Activated T-cell treated with anti-CD3 and anti-CD28 coated beads, Interleukin-2, amount 50 U/mL, for 1 hour (primary cell): ENCODE measurements at places on chromosomes 6 and 20.

- no peak for DNase-seq
These were observed 46.8 kb downstream of the LY86 start for GRCh38 chr6:6635291-6635690.

- DNase-seq = no peak
These were observed 6.5 kb upstream of the DDO start for GRCh38 chr6:110421749-110422443.

DNA sequence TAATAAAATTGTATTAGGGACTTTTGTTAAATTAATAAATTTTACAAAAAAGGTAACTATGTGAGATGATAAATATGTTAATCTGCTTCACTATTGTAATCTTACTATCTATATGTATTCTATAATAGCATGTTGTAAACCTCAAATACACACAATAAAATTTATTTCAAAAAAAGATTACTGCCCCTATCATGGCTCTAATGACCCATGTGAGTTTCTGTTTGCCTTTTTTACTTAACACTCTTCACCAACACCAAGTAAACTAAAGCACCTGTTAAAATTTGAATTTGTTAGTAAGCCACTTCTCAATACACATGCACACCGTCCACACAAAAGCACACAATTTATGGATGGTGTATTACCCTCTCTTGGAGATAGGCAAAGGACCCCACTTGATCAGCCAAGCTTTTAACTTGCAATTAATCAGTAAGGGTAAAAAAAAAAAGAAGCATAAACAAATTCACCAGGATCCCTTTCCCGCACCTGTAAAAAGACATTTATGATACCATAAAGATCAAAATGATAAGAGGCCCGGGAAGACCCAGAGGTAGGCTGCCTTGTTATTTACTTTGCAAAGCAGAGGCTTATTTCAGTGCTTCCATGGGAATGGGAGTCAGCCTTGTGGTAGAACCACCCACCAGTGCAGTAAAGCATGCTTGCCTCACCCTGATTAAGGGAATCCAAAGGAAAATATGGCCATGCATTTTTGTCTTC, 28.6 kb upstream of the PKHD1 start:
- no peak for DNase-seq

GRCh38 chr6:21560249-21560648, 33.3 kb upstream of the SOX4 start:
- DNase-seq = no peak

DNA sequence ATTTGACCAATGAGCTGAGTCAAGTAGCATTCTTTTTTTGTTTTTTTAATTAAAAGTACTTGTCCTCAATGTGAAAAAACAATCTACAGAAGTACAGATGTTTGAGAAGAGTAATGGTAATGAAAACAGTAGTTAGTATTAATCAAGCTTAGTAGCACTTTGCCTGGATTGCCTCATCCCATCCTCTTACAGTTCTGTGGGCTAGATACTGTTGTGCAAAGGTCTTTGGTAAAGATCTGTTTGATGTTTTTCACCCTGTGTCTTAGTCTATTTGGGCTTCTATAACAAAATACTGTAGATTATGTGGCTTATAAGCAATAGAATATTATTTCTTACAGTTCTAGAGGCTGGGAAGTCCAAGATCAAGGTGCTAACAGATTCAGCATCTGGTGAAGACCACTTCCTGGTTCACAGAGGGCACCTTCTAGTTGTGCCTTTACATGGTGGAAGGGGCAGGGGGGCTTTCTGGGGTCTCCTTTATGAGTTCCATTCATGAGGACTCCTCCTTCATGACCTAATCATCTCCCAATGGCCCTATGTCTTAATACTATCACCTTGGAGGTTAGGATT, 84.3 kb downstream of the SHLD1 start:
- no peak for DNase-seq

- DNase-seq = no peak
These were observed 4.3 kb downstream of the HLA-DPA1 start for GRCh38 chr6:33069021-33069738.

DNA sequence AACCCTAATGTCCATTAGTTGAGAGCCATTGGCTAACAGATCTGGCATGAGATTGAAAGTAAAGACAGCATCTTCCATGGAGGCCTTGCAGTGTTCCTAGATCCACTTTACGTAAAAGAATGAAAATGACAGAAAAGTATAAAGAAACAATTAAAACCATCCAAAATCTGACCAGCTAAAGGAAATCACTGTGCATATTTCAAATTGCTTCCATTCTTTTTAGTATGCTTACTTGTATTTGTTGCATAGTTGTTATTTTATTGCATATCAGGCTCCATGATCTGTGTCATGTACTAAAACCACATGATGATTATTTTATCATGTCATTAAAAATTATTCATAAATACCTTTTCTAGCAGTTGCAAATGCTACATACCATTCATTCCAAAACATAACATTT, 67.9 kb downstream of the GCLC start:
- DNase-seq = no peak

DNA sequence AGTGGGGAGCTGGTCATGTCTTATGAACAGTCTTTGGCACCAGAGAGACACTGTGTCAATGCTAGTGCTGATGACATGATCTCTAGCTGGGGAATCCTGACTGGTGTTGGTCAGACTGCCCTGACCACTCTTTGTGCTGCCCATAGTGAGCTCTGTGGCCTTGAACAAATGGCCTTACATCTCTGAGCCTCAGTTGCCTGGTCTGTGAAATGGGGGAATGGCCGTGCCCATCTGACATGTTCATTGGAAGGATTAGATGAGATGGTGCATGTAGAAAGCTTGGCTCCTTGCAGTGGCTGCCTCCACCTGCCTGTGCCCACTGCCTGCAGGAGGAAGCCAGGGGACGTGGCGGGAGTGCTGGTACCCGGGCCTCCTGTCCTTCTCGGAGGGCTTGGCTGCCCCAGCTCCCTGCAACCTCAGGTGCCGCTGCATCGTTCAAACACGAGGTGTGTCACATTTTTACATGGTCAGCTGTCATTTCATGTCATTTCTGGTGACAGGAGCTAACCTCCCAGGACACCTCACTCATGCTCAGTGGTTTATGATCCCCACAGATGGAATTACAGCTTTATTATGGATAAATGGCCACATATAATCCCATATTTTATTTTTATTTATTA, 45.8 kb downstream of the ANKRD60 start:
- DNase-seq = no peak

DNA sequence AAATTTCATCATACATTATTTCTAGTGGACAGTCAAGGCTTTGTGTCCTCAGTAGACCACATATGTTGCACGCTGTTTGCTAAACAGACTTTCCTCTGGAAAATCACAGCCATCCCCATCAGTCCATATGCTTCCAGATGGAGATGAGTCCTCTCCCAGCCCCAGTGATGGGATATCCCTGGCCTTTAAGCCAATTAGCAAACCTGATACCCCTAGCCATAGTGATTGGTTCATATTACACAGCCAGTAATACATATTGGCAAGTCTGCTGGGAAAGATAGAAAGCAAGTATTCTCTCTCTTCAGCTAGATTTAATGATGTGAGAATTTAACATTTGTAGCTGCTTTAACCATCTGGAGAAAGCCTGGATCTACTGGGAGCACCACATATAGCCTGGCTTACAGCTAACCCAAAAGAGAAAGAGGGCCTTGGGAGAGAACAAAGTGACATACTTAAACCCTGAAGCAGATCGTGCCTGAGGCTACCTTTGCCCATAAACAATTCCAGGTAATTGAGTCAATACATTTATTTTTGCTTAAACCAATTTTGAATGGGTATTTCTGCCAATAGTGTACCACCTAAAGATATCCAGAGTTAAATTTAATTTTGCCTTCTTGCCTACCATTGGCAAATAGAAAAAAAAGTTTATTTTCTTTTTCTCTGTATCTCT, 103.5 kb upstream of the HIVEP1 start:
- no peak for DNase-seq

GRCh38 chr6:125919618-125920017, 37.0 kb upstream of the HINT3 start:
- DNase-seq = no peak

DNA sequence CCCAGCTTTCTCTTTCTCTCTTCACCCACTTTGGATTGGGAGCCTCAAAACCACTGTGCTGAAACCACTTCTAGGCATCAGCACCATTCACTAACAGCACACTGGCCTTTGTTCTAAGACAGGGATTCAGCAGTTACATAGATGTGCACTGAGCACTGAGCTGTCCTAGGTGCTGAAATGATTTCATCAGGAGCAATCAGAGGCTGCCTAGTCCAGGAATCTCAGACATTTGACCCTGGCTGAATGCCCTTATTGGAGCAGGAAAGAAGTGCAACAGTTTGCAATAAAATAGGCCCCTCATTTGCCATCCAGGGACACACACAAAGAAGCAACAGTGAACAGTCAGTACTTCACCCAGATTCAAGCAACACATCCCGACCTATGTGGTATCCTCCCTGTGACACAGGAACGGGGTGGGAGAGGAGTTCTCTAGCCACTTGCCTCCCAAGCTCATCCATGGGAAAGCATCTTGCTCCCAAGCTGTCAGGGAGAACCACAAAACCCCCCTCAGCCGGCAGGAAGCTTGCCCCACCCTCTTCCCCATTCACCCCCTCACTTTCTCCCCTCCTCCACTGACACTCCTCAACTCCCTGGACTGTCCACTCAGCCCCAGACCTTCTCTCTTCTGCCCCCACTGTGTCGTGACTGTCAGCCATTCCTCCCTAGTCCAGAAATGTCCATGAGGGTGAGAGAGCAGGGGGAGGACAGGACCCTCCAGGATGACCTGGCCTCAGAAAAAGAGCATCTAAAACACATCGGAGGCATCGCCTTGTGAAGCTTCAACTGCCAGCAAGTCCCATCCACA, 304.4 kb downstream of the PREX1 start:
- DNase-seq = no peak

DNA sequence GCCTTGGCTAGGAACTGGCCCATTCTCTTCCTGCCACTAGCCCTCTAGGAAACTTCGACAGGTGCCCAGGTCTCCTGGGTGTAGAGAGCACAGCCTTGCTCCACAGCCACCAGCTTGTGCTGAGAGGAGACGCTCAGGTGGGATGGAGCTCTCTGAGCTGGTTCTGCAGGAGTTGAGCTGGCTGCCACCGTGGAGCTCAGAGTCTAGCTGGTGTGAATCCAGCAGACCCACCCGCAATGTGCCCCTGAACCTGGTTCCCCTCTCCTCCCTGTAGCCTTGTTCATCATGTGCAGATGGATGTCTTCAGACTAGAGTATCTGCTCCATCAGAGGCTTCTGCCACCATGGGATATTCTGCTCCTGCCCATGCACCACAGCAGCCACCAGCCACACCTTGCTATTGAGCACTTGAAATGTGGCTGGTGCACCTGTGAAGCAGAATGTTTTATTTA, 222.5 kb downstream of the SYNDIG1 start:
- DNase-seq = no peak

DNA sequence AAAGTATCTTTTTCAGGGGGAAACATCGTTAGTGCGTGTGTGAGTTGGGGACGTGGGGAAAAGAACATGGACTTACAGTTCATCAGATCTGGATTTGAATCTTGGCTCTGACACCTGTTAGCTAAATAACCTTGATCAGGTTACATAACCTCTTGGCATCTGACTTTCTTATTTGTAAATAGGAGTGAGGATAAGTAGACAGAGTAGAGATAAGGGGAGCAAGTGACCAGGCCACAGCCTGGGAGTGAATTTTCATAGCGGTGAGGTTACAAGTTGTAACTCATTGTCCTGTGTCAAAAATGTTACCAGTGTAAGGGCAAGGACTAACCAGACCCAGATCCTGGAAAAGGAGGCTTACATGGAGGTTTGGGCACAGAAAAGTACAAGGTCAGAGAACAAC, 733.5 kb upstream of the MMS22L start:
- DNase-seq = no peak

DNA sequence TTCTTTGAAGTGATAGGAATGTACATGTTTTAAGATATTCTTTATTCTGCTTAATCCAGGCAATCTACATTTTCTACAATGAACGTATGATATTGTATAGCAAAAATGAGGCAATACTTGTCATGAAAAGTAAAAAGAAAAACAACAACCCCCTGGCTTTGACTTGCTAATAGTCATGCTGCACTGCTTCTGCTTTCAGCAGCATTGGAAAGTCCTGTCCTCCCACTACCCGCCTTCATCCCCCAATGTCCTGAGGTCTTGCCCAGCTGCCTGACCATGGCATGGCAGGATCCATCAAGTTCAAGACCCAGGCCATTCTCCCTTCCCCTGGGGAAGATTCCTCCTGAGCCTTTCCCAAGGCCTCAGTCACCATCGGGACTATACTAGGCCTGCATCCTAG, 156.5 kb downstream of the SH3BGRL2 start:
- DNase-seq = no peak
